Left lung (tissue), 14 donors: ENCODE measurements at places on chromosomes 3 and 15.

- no peak for DNase-seq
These were observed 32.7 kb downstream of the STARD9 start for GRCh38 chr15:42608110-42608531.

GRCh38 chr3:37054370-37054769, 61.1 kb downstream of the MLH1 start:
- DNase-seq: no peak

DNA sequence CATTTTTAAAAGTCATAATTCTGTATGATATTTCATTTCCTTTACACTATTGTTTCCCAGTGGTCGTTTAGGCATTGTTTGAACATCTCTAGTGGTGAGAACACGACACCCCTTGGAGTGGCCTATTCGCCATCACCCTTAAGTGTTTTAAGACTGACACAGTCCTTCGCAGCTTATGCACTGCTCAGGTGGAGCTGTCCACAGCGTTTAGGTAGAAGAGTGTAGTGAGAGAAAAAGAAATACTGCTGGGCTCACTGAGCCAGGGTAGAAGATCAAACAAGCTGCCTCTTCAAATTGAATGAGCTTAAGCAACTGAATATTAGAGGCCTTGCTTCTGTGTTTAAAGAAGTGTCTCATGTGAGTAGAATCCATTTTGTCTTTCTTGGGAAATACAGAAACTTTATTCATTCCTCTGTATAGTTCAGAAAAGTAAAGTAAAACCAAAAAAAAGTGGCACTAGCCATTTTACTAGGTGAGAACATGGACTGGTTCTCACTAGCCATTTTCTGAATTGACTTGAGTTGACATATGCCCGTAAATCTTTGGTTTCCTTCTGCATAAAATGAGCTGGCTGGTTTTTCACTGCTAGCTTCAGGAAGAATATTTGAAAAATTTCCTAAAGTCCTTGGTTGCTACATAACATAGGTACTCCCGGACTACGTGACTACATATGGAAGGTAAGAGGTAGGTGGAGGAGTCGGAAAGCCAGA, 155.9 kb downstream of the P3H2 start:
- no peak for DNase-seq

DNA sequence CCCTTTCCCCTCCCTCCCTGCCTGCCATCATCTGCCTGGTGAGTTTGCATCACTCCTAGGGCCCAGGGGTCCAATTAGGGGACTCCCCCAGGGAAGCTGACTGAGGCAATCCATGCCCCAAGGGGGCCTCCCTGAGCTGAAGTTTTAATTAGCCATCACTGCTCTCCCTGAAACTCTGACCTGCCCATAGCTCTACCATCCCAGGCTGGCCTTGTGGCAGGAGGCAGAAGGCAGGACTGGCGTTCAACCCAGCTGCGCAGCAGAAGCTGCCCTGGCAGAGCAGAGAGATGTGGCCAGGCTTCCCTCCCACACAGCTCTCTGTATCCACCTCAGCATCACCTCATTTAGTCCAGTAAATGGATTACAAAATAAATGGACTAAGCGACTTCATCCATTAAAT, 7.7 kb upstream of the C15orf39 start:
- no peak for DNase-seq

DNA sequence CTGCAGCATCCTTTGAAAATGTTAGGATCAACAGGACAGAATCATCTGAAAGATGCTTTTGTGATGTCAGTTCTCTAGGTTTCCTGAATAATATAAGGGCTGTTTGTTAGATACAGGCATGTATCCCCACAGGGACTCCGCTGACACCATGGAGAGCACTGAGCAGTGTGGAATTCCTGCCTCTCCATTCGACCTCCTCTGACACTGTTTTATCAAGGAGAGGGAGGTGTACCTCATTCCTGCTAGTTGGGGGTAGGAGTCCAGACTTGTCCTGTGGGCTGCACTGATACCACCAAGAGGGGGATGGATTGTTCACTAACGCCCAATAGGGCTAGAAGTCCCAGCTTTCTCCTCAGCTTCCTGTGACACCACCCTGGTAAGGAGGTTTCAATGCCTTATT, 46.6 kb downstream of the LARS2 start:
- no peak for DNase-seq

DNA sequence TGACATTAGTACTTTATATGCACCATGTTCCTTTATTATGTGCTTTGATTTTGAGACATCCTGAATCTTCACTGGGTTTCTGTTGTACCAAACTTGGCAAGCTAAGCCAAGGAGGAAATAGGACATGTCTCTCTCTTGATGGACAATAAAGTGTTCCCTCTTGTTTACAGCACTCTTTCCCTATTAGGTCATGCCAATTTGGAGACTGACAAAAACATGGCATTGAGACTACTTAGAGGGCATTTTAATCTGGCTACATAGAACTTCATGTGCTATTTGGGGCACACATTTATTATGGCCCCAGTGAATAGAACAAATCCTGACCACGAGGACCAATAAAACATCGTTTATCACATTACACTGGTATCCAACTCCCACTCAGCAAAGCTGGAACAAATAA, 85.3 kb upstream of the TNFSF10 start:
- no peak for DNase-seq

DNA sequence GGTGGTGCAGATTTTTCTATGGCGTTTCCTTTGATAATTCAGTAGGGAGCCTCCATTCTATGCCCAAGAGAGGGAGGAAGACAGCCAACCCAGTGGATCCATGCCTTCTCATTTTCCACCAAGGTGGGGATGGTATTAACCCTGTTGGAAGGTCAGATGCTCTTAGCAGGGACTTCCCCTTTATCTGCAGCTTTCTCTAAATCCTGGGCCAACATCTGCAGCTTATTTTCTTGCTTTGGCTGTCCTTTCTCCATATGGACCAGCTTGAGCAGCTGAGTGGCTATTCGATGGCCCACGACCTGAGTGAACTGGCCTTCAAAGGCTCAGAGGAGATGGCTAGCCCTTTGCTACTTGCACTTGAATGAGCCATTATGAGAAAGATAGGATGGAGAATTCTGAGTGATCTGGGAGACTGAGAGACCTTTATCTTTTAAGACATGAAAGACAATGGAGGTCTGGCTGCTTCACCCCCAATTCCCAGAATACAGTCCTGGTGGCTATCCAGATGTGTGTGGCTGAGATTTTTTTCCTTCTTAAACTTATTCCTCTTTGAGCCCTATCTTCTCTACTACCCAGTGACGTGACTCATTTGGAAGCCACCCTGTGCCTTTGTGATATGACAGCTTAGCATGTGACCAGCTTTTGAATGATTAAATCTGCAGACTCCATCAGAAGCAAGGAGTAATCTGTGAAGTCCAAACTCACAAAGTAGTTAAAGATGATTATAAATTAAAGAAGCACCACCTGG, 39.6 kb upstream of the TRAK1 start:
- no peak for DNase-seq

DNA sequence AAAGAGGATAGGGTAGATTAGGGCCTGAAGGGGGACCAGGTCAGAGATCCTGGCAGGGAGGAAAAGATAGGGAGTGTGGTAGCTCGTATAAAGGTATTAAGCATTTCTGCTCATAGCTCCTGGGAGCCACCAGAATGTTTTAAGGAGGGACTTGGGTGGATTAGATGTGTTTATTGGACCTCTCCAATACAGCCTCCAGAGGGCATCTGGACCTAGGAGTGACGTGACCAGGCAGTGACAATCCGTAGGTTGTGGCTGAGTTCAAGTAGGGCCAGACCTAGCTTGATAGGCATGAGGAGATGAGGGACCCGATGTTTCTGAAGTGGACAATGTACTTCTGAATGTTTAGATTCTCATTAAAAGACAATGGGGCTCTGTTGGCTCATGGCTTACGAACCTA, 435.2 kb downstream of the MCTP2 start:
- no peak for DNase-seq

DNA sequence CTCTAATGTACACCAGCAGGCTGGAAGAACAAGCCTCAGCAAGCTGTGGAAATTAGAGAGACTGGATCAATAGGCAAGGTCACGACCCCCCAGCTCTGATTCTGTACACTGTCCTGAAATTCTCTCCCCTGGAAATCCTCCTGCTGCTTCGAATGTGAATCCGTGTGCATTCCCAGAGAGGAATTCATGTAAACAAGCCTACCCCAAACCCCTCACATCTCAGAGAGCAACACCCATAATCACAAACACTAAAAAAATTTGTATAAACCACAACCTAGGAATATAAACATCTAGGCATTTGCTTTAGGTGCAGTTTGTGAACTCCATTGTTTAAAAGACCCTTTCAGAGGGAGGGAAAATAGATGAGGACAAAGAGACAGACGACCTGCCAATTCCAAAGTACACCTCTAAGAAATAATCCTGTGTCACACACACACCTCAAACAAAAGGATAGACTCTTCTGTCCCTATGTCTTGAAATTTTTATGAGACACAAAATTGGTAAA, 325.2 kb downstream of the WDR72 start:
- DNase-seq: no peak

- no peak for DNase-seq
These were observed 48.7 kb downstream of the BSN start for GRCh38 chr3:49602877-49603411.

- DNase-seq: no peak
These were observed 7.3 kb downstream of the TPM1 start for GRCh38 chr15:63049783-63050371.

DNA sequence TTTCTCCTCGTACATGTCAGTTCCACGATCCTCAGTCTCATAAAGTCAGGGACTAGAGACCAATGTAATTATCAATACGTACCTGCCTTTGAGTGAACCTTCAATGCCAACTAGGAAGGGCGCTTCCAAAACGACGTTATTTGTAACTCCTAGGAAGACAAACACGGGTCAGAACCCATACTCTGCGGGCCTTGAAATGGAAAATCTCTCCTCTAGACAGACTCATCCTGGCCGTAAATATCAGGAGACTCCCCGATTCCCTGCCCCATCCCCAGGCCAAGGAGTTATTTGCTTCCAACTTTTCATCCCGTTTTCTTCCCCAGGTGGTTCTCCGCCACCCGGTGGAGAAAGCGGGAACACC, 578 bp downstream of the OIP5 start:
- no peak for DNase-seq

DNA sequence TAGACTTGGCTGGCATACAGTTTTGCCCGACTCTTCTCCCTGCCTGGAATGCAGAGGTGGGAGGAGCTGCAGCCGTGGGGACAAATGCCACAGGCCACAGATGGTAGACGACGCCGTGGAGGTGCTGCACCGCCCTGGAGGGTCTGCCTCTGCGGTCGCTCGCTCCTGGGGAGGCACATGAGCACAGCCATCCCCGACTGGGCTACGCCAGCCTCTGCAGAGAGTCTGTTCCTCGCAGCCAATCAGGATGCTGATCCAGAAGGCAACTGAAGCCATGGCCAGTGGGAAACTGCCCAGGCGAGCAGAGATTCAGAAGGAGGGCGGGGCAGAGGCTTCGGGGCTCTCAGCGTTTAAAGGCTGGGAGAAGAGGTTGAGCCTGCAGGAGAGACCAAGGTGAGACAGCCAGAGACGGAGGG, 11.9 kb upstream of the LRRC15 start:
- no peak for DNase-seq

DNA sequence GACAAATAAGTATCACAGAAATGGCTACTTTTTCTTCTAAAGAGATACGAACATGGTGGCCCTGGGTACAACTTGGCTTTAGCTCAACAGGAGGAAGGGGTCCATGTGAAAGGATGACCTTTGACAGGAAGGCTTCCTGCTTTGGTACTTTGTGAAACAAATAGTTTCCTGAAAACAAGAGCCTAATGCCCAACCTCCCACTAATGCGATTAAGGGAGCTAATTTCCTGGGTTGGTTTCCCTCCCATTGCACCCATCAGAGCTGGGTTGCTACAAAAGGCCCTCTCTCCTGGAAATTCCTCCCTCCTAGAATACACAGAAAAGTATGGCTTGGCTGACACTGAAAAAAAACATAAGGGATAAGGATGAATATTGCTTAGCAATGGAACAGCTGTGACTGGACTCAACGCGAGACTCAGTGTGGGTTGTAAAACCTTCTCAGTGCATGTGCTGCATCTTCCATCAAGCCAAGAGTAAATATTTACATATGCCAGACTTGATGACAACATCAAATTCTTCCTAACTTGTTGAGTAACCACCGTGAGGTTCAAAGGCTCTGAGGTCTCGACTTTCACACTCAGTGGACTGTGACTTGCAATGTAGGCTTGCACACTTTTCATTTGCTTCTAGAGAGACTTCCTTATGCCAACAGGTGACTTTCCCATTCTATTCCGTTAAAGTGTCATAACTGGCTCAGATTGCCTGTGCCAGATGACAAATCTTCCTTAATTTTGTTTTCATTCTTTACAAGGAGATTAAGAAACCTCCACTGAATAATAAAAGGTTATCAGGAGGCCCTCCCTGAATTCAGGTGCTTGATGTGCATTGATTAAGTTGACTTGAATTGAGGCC, 60.1 kb downstream of the ADAMTS9 start:
- no peak for DNase-seq

DNA sequence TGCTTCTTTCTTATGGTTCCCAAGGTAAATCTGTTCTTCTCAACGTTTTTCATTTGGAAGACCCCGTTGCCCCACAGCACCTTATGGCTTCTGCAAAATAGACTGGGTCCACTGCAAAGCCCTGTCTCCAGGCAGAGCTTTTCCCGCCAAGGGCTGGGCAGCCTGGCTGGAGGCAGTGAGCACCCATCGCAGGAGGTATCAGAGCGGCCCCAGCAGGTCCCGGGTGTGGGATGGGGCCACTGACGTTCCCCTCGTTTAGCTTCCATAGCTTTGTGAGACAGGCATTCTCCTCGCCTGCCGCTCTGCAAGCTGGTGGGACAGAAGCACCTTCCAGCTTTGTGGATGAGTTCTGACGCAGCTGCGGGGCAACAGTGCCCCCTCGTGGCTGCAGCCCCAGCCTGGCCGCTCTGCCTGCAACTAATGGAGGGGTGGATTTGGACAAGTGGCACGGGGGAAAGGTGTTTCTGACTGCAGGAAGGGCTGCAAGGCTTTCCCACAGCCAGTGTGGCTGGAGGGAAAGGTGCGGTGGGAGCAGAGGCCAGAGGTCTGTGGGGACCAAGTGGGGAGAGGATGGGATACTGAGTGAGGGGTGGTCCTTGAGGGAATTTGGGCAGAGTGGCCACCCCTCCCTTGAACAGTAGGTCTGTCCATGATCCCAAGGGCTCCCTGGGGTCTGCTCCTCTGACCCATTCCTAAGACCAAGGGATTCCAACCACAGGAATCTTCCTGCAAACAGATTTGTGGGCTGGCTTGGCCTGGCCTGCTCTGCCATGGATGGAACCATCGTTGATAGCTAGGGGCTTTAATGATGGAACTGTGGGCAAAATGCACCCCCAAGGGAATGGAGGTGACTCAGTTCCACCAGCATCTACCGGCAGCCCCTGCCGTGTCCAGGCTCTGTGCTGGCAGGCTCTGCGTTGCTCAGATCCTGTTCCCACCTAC, 99.4 kb downstream of the FBLN2 start:
- peak; percentile 69 for DNase-seq
